ENCODE measurements at places on chromosomes 2 and 18. TPM values are rescaled to one million over a fixed set of nuclear protein-coding genes. Genes with fewer than 3 reads are reported as not detected.

- peak overlapping the region; percentile 94 for H3K27ac ChIP-seq
- no peaks in the 10 kb centered on the region for H3K27me3 ChIP-seq
- DNase-seq: no peak
- H3K36me3 ChIP-seq: no peaks in the 10 kb centered on the region
Measured at GRCh38 chr2:214807653-214808052, 1.8 kb downstream of the BARD1 start.

GRCh38 chr2:217444932-217445331 is 557.9 kb downstream of the TNS1 start:
- H3K4me3 ChIP-seq: no peak overlapping the region
- DNase-seq: no peak
- peaks cover 4% of the 10 kb centered on the region for H3K4me1 ChIP-seq
- H3K36me3 ChIP-seq: no peaks in the 10 kb centered on the region
- no peaks in the 10 kb centered on the region for H3K27me3 ChIP-seq
- H3K27ac ChIP-seq: no peak overlapping the region

GRCh38 chr2:158967731-158968395 is 577 bp upstream of the TANC1 start:
- H3K27ac ChIP-seq: peak overlapping the region; percentile 84
- H3K4me1 ChIP-seq: peaks cover 27% of the 10 kb centered on the region
- H3K36me3 ChIP-seq: no peaks in the 10 kb centered on the region
- no peaks in the 10 kb centered on the region for H3K27me3 ChIP-seq
- no peak for DNase-seq

- H3K4me3 ChIP-seq: no peak overlapping the region
- no peak overlapping the region for H3K27ac ChIP-seq
- no peak for DNase-seq
- H3K36me3 ChIP-seq: no peaks in the 10 kb centered on the region
Measured at GRCh38 chr2:191857259-191857805, 10.4 kb upstream of the CAVIN2 start.

- H3K27me3 ChIP-seq: no peaks in the 10 kb centered on the region
- no peak for DNase-seq
- no peaks in the 10 kb centered on the region for H3K36me3 ChIP-seq
Measured at GRCh38 chr2:219965287-219966194, 338.1 kb downstream of the SLC4A3 start.

GRCh38 chr2:188024811-188025210 is 266.9 kb upstream of the GULP1 start:
- no peaks in the 10 kb centered on the region for H3K27me3 ChIP-seq
- no peaks in the 10 kb centered on the region for H3K4me1 ChIP-seq
- no peak overlapping the region for H3K4me3 ChIP-seq
- no peak overlapping the region for H3K27ac ChIP-seq

DNA sequence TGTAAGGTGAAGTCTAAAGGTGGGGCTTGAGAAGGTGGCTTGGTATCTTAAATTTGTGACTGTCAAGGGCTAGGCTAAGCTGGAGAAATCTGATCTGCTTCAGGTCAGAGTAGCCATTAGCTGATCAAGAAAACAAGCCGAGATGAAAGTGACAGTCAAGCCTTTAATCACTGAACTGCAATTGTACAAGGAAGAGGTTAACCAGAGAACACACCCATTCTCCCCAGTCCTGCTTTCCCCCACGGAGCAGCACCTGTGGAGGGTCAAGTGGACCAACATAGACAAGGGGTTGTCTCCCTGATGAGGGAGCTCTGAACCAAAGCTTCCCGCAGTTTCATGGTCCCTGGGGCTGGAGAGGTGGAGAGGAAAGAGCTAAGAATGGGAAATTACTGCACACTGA is 901.2 kb downstream of the DCC start:
- H3K4me1 ChIP-seq: no peaks in the 10 kb centered on the region
- H3K4me3 ChIP-seq: no peak overlapping the region
- H3K27me3 ChIP-seq: no peaks in the 10 kb centered on the region

DNA sequence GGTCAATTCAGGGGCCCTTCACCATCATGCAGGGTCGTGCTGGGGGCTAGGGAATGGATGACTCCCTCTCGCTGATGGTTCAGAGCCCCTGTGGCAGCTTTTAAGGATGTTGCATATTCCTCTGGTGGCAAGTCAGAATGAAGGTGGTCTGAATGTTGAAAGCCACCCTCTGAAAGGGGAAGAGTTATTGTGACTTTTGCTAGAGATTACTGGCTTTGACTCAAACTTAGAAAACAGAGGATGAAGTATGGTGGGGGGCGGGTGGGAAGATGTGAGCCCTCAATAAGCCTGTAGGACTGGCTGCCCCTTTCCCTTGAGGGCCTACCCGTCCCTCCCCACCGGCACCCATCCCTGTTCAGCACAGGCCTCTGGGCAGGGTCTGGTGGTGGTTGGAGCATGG is 23.2 kb downstream of the MC2R start:
- no peaks in the 10 kb centered on the region for H3K36me3 ChIP-seq
- DNase-seq: no peak
- no peaks in the 10 kb centered on the region for H3K27me3 ChIP-seq
- H3K27ac ChIP-seq: no peak overlapping the region

GRCh38 chr2:46164529-46165301 is 132.5 kb upstream of the EPAS1 start:
- H3K4me1 ChIP-seq: peaks cover 16% of the 10 kb centered on the region
- no peaks in the 10 kb centered on the region for H3K27me3 ChIP-seq
- H3K4me3 ChIP-seq: no peak overlapping the region
- peaks cover 7% of the 10 kb centered on the region for H3K36me3 ChIP-seq

DNA sequence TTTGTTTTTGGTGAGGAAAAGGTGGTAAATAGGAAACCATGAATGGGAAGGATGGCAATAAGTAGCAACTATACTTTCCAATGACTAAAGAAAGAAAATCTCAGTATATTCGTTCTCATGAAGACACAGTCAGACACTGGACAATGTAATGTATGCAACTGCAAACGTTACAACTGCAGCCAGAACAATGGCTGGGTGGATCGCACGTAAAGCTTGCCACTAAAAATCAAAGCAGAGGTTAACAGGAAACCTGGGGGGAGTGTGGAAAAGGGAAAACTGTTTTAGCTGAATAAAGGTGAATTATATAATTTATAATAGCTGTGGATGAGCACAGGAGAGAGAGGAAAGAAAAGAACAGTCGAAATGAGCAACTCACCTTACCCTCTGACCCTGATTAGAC is 33.3 kb downstream of the NEMP2 start:
- no peak overlapping the region for H3K4me3 ChIP-seq
- H3K4me1 ChIP-seq: no peaks in the 10 kb centered on the region
- H3K27ac ChIP-seq: no peak overlapping the region

- H3K36me3 ChIP-seq: no peaks in the 10 kb centered on the region
- H3K27ac ChIP-seq: no peak overlapping the region
- H3K4me1 ChIP-seq: peaks cover 14% of the 10 kb centered on the region
- H3K4me3 ChIP-seq: peak overlapping the region; percentile 93
- DNase-seq: no peak
Measured at GRCh38 chr2:169693360-169693759, 845 bp downstream of the CFAP210 start.

- peaks cover 34% of the 10 kb centered on the region for H3K4me1 ChIP-seq
- no peaks in the 10 kb centered on the region for H3K36me3 ChIP-seq
- peak overlapping the region; percentile 74 for H3K27ac ChIP-seq
- no peak overlapping the region for H3K4me3 ChIP-seq
Measured at GRCh38 chr18:59006461-59007067, 133.1 kb upstream of the SEC11C start.

GRCh38 chr2:20174410-20174809 is 50.5 kb downstream of the SDC1 start:
- no peak overlapping the region for H3K27ac ChIP-seq
- no peaks in the 10 kb centered on the region for H3K36me3 ChIP-seq

GRCh38 chr2:21055879-21056790 is 12.3 kb upstream of the APOB start:
- H3K36me3 ChIP-seq: no peaks in the 10 kb centered on the region
- H3K4me3 ChIP-seq: no peak overlapping the region
- no peak overlapping the region for H3K27ac ChIP-seq

DNA sequence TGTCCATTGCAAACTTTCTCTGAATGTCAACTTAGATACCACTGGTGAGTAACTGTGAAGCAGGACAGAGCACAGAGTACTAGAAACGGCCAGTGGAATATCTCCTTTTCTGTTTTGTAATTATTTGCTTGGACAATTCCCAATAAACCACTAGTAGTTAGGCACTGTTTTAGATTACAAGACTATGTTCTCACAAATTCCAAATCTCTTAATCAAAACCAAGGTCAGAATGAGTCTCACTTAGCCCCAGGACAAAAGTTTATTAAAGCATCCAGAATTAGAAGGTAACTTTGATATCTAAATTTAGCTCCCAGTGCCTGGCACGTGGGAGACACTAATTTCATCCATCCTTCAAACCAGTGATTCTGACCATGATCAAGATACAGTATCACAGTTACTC is 89.0 kb downstream of the ZNF521 start:
- no peaks in the 10 kb centered on the region for H3K36me3 ChIP-seq
- H3K27me3 ChIP-seq: no peaks in the 10 kb centered on the region
- no peak overlapping the region for H3K27ac ChIP-seq
- no peak overlapping the region for H3K4me3 ChIP-seq
- peaks cover 12% of the 10 kb centered on the region for H3K4me1 ChIP-seq
- DNase-seq: no peak

DNA sequence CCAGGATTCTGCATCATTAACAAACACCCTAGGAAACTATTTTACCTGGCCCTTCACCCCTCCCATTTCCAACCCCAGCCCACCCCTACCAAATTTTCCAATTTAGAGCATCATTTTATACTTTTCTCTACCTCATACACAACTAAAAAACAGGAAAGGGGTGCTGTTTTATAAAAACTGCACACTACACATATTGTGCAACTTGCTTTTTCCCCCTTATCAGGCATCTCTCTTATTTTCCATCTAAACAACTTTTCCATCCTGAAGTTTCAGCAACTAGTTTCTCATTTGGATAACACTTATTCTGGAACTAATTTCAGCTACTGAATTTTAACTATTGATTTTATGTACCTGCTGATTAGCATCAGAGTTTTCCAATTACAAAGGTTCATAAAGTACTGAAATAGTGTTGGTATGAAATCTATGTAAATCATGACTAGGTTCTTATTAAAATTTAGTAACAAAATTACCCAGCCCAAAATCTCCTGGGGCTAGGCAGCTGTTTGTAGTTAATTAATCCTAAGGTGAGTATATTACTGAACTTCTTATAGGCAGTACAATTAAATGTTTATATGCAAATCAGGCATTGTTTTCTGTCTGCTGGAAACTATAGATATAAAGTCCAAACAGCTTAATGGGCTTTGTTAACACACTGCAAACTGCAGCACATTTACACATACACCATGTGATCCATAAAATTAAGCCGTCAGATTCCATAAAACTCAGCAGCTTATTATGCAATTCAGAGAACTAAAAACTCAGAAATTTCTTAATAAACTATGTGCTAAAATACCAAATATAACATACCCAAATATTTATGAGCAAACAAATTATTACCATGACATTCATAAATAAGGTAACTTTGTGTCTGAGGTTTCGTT is 7.9 kb downstream of the SF3B1 start:
- peaks cover 10% of the 10 kb centered on the region for H3K36me3 ChIP-seq
- peaks cover 52% of the 10 kb centered on the region for H3K4me1 ChIP-seq
- no peaks in the 10 kb centered on the region for H3K27me3 ChIP-seq
- no peak overlapping the region for H3K27ac ChIP-seq
- no peak overlapping the region for H3K4me3 ChIP-seq
- no peak for DNase-seq

DNA sequence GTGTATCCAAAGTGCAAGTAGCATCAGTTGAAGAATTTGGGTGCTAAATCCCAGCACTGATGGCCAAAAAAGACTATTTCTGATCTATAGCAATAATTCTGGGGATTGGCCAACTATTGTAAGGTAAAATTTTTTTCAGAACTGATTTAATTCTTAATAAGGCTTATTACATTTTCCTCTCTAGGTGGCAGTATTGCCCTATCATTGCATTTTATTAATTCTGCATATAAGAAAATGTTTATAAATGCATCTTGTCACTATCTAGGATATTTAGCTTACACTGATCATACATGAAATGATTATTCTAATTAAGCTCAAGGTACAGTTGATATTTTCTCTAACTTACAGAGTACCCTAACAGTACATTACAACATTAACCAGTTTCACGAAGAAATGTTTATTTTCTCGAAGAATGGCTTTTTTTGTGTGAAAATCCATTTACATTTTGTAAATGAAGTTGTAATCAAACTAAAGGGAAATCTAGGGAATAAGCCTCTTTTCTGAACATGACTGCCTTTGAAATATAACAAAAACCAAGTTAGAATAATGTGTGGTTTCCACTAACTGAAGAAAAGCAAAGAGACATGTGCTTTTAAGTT is 11.0 kb downstream of the TTN start:
- DNase-seq: no peak
- peaks cover 16% of the 10 kb centered on the region for H3K36me3 ChIP-seq
- H3K27me3 ChIP-seq: no peaks in the 10 kb centered on the region
- H3K27ac ChIP-seq: no peak overlapping the region
- H3K4me3 ChIP-seq: no peak overlapping the region

GRCh38 chr18:54440292-54440691 is 82.6 kb downstream of the C18orf54 start:
- H3K27ac ChIP-seq: no peak overlapping the region
- H3K4me3 ChIP-seq: no peak overlapping the region
- DNase-seq: no peak
- no peaks in the 10 kb centered on the region for H3K4me1 ChIP-seq
- no peaks in the 10 kb centered on the region for H3K27me3 ChIP-seq

GRCh38 chr2:119575439-119575838 is 31.2 kb downstream of the CFAP221 start:
- H3K4me1 ChIP-seq: no peaks in the 10 kb centered on the region
- no peaks in the 10 kb centered on the region for H3K27me3 ChIP-seq
- no peak overlapping the region for H3K27ac ChIP-seq

DNA sequence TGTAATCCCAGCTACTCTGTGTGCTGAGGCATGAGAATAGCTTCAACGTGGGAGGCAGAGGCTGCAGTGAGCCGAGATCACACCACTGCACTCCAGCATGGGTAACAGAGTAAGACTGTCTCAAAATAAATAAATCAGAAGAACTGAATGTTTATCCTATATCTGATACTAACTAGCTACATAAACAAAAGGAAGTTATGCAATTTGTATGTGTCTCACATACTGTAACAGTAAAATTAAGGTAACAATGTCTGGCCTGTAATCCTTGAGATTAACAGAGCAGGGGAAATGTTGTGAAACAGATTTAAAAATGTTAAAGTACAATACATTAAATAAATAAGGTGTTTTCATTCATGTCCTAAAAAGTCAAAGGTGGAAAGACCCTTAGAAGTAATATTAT is 150.8 kb downstream of the MEMO1 start:
- no peak overlapping the region for H3K27ac ChIP-seq
- H3K4me1 ChIP-seq: no peaks in the 10 kb centered on the region
- no peaks in the 10 kb centered on the region for H3K36me3 ChIP-seq
- H3K4me3 ChIP-seq: no peak overlapping the region
- no peaks in the 10 kb centered on the region for H3K27me3 ChIP-seq

Gene MC4R
- total RNA-seq: not detected

Gene RSAD2
- total RNA-seq: 4.2 TPM

Gene CXCR4
- 4.3 TPM for total RNA-seq

Gene BOLL
- total RNA-seq: 2.4 TPM

Gene G6PC2
- not detected for total RNA-seq

Gene FANCL
- total RNA-seq: 4.6 TPM

Gene CABLES1
- 1.1 TPM for total RNA-seq

Gene GALNT5
- total RNA-seq: not detected

Gene TCF23
- 0.20 TPM for total RNA-seq

Gene KCNS3
- 37.8 TPM for total RNA-seq

Measured in gastrocnemius medialis (tissue), 4 donors.